Activated CD4-positive, alpha-beta T cell treated with anti-CD3 and anti-CD28 coated beads for 24 hours (primary cell): ENCODE measurements at places on chromosomes 6 and 20.

DNA sequence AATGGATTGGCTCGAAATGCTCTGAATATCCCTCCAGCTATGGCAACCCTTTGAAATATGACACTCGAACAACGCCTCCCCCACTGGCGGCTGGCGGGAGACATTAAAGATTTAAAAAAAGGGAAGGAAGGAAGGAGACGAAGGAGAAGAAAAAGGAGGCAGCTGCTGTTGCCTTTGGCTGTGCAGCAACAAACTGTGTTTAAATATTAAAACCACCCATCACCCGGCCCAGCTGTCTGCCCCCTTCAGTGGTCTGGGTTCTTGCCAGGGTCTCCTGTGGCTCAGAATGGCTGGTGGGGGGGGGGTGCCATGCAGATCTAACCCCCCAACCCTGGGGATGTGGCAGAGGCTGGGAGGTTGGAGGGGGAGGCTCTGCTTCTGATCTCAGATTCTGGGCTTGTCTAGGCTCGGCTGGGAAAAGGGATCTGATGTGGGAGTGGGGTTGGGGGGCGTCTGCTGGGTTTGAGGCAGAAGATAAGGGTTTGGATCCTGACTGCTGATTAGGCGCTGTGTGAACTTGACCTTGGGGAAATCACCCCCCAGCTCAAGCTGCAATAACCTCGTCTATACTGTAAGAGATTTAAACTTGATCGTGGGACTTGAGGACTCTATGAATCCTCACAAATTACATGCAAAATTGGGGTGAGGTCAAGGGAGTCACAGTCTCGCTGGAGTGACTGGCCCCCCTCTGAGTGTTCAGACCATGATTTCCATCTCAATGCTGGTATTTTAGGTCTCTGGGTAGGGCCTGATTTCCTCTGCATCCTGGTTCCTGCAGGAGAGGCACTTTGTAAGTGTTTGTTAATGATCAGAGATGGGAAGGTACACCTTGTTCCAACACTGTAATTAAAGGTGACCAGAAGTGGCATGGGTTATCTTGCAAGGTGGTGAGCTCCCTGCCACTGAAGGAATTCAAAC lies 40.3 kb upstream of the BLCAP start:
- no peak for DNase-seq

- no peak for DNase-seq
Observed at GRCh38 chr6:132062626-132063025, 111.5 kb upstream of the CCN2 start.

DNA sequence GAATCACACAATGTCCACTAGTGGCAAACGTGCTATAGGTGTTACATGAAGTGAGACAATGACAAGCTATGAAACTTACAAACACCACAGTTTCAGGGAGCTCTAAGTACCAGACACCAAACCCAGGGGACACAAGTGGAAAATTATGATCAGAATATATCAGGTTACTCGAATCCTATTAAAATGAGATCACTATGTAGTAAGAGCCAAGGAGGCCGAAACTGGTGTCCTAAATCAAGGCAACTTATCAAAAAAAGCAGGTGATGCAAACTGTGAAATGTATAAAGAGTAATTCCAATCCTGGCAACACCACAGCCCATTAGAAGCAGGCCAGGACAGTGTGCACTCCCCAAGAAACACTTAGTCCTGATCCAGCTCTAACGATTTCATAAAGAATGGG lies 100.3 kb downstream of the ARHGAP18 start:
- DNase-seq = no peak

DNA sequence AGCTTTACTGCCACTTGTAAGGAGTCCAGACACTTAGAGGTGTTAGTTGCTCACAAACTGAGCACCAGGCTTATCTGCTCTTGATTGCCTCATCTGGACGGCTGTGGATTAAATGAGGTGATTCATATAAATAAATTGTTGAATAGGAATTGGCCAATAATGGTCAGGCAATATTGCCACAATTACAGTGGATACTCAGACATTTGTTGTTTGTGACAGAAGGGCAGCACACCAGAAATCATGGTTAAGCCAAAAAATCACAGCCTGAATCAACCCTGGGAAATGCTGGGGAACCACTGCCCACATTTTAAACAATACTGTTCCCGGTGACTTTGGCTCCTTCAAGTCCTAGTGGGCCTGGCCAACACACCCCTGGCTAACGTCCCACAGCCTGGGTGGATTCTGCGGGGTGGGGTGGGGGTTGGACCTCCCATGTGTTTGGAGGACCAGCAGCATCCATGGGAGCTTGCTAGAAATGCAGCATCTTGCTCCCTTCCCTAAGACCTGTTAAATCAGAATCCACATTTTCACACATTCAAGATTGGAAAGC lies 29.5 kb upstream of the SPDEF start:
- no peak for DNase-seq

GRCh38 chr6:101226677-101227135 lies 166.8 kb upstream of the GRIK2 start:
- DNase-seq = peak; percentile 8

- peak; percentile 27 for DNase-seq
Observed at GRCh38 chr6:53066077-53066417, 843 bp downstream of the FBXO9 start.

GRCh38 chr6:5624256-5624655 lies 362.9 kb downstream of the FARS2 start:
- no peak for DNase-seq

- no peak for DNase-seq
Observed at GRCh38 chr20:41478026-41478425, 111.4 kb upstream of the EMILIN3 start.

GRCh38 chr6:35370785-35371493 lies 28.6 kb downstream of the PPARD start:
- no peak for DNase-seq

DNA sequence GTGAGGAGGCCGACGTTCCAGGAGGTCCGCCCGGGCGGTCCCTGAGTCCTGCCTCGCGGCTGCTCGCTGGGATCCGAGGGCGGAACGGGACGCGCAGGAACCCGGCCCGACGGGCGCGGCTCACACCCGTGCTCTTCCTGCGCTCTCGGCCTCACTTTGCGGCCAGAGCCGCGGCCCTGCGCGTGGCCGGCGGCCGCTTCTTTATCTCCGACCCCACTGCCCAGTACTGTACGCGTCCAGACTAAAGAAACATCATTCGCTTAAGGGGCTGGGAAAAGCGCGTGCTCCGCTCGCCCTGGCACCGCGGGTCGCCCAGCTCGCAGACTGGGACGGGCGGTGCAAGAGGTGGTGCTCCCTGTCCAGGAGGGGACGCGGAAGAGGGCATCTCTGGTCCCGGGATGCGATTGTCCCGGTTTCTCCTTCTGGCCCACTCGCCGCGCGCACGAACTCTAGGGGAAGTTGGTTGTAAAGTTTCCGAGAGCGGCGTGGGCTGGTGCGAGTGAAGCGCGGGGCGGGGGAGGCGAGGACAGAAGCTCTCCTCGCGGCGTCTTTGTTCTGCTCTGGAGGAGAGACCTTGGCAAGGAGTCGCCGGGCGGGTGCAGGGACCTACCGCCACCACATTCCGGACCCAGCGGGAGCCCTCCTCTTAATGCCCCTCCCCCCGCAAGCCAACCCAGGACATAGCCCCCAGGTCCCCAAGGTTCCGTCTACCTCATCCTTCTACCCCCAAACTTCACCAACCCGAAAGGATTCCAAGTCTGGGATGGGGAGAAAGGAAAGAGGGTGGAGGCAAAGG lies 71.0 kb downstream of the SOX4 start:
- no peak for DNase-seq

DNA sequence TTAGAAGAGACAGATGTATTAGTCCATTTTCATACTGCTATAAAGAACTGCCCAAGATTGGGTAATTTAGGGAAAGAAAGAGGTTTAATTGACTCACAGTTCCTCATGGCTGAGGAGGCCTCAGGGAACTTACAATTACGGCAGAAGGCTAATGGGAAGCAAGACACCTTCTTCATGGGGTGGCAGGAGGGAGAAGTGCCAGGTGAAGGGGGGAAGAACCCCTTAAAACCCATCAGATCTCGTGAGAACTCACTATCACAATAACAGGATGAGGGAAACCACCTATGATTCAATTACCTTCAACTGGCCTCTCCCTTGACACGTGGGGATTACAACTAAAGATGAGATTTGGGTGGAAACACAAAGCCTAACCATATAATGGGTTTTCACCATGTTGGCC lies 28.9 kb upstream of the PNRC1 start:
- no peak for DNase-seq

DNA sequence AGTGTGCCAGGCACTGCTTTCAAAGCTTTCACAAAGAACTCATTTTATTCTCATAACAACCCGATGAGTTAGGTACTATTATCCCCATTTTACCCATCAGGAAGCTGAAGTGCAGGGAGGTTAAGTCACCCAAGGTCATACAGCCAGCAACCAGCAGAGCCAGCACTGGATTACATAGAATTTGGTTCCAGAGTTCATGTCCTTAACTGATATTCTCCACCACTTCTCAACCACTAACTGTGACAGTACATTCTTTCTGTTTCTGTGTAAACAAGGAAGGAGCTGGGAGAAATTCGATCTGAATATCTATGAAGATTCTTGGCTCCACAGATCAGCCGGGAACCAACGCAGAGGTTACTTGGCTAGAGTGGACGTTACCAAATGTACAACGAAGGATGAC lies 98.0 kb downstream of the KIF16B start:
- no peak for DNase-seq

- no peak for DNase-seq
Observed at GRCh38 chr20:31560746-31561598, 44.1 kb upstream of the ID1 start.

DNA sequence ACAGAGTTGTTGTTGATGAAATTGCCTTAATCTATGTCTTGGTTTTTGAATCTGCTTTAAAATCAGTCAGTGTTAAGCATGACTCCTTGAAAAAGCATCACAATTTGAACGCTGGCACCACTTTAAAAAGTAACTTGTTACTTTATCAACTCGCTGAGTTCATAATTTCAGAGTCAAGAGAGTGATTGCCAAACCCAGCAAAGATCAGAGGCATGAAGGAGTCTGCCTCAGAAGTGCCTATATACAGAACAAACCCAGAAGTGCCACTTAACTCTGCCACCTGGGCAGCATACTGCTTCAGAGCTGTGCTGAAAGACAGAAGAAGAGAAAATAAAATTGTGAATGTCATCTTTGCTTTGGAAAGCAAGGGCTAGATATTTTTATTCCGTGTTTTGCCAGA lies 73.6 kb upstream of the HCRTR2 start:
- DNase-seq = no peak

GRCh38 chr6:156189195-156189594 lies 588.0 kb upstream of the ARID1B start:
- DNase-seq = no peak

DNA sequence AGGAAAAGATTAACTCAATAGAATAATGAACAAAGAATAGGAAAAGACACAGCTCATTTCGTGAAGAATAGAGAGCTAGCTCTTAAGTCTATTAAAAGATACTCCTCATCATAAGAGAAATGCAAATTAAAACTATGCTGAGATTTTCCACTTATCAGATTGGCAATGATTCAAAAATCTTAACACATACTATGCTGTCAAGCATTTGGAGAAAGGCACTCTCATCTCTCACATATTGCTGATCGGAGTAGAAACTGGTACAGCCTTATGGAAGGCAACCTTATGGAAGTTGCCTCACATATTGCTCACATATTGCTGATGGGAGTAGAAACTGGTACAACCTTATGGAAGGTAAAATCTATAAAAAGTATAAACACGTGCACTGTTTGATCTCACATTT lies 21.4 kb upstream of the PLAGL1 start:
- no peak for DNase-seq

DNA sequence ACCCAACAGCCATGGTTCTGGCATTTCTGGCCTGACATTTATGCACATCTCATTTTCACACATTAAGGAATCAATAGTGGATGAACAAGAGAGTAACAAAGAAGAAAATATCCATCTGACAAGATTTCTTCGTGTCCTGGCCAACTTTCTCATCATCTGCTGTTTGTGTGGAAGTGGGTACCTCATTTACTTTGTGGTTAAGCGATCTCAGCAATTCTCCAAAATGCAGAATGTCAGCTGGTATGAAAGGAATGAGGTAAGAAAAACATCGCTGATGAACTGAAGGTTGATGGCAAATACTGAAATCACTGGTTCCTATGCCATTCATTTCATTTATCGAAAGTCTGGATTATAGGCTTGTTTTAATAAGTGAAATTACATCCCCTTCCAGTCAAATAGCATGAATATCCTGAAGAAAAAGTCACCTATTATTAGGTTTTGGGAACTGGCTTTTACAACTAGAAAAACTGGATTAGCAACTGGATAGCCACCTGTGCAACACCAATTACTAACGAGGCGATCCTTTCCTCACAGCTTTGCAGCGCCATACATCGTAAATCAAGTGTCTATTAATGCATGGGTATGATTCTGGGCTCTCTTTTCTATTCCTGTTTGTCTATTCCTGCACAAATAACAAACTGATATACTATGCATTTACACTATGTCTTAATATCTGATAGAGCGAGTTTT lies 50.2 kb upstream of the NOP56 start:
- no peak for DNase-seq

DNA sequence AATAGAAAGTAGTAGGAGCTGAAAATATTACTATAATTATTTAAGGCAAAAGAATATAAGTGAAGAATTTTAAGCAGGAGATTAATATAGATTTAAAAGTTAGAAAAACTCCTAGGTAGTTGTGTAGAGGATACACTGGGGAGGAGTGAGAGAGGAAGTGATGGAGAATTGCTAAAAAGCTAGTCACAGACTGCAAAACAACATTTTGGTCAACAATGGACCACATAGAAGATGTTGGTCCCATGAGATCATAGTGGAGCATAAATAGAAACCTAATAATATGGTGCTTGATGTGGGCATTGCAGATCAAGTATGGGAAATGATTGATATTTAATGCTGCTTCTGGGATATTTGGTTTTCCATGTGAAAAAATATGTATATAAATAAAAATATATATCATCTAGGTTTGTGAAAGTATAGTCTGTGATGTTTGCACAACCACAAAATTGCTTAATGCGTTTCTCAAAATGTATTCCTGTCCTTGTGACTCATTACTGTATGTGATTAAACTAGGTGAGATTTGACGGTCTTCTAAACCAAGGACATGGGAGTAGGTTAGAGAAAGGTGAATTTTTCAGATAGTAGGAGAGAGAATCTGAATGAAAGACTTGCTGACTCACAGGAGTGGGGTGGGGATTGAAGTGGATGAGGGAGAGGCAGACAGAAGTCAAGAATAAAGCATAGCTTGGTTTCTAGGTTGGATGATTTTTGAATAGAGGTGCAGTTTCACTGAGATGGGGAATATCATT lies 174.0 kb downstream of the BCKDHB start:
- DNase-seq = no peak

DNA sequence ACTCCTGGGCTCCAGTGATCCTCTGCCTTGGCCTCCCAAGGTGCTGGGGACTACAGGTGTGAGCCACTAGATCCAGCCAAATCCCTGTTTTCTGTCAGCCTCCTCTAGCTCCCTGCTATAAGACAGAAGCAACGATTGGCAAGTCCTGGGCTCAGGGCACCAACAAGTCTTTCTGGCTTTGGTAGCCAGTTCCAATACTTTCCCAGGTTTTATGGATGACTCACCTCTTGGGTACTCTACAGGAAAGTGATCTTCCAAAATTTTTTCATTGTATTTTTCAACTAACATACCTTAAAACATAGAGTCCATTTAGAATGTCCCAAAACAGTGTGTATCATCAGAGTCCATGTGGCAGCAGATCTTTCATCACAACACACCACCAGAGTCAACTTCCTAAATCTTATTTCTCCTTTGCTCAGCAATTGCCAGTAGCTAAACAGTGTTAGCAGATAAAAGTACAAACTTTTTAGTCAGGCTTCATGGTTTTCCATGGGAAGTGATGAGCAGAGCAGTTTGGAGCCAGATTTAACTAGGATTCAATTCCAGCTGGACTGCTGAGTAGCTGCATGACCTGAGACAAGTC lies 13.3 kb downstream of the GABBR1 start:
- DNase-seq = no peak
